ENCODE measurements at places on chromosomes 1 and 21.

DNA sequence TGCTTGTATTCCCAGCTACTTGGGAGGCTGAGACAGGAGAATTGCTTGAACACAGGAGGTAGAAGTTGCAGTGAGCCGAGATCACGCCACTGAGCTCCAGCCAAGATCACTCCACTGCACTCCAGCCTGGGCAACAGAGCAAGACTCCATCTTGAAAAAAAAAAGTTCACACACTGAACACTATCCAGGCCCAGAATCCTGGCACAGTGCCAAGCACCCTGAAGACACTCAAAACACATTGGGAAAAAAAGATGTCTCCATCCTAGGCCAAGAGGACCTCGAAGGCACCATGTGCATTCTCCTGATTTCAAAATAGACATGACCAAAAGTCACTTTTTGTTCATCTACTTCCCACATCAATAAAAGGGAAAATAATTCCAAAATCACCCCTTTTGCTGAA, 38.7 kb downstream of the SLC9A1 start:
- no peak for DNase-seq

DNA sequence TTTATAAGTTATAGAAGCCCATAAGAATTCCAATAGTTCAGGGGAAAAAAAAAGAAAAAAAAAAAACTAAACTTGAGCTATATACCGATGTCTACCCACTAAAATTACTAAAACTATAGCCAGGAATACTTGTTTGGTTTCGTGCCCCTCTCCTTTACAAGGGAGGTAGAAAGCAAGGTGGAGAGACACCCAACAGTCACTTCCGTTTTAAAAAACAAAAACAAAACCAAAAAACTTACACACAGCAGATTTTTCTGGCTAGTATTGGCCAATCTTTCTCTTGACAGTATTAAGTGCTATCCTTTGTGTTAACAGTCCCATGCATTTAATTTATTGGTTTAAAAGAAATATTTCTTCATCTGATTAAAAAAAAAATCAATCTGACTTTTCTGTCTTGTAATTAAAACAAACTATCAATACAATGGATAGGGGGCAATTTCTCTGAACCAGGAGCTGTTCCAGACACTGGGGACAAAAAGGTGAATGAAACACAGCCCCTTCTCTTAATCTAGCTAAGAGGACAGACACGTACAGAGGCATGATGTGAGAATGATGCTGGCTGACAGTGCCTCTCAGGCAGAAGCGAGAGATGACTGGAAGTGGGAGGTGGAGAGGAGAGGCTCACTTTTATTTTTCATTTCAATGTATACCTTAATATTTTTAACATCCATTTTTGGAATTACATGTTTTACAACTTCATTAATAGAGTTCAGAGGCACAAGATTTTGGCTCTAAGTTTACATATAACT, 214.8 kb downstream of the RERE start:
- no peak for DNase-seq

DNA sequence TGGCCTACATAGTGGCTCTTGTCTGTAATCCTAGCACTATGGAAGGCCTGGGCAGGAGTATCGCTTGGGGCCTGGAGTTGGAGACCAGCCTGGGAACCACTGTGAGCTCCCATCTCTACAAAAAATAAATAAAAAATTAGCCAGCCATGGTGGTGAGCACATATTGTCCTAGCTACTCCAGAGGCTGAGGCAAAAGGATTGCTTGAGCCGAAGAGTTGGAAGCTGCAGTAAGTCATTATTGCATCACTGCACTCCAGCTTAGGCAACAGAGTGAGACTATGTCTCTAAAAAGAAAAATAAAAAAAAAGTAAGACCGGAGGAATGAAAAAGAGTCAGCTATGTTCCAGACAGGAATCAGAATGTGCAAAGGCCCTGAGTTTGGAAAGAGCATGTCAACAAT, 115.3 kb downstream of the CYYR1 start:
- DNase-seq: no peak

GRCh38 chr1:215833941-215834729, 267.0 kb downstream of the KCTD3 start:
- DNase-seq: no peak

GRCh38 chr1:232435729-232436128, 194.2 kb downstream of the SIPA1L2 start:
- no peak for DNase-seq

DNA sequence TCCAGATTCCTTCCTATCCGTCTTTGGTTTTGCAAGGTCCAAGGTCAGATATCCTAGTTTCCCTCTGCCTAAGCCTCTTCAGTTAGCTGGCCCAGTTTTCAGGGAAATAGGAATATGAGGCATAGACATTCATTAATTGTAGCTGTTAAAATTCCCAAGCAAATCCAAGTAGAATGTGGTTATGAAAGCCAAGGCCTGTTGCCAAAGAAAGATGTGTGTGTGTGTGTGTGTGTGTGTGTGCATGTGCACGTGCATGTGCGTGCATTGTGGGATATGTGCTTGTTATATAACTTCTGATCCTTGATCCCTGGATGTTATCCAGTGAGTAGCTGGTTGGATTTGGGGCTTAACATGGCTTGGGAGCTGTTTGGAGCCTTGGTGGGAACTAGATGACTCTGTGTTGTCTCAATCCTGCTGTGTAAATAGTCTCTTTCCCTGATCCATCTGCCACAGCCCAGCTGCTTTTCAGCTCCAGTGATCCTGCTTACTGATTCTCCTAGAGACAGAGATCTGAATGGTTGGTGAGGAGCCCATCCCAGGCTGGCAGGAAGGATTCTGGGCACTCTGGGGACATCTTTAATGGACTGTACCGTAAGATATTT, 70.6 kb upstream of the GCLM start:
- peak; percentile 89 for DNase-seq

- no peak for DNase-seq
These were observed 7.1 kb downstream of the PADI1 start for GRCh38 chr1:17212009-17212408.

DNA sequence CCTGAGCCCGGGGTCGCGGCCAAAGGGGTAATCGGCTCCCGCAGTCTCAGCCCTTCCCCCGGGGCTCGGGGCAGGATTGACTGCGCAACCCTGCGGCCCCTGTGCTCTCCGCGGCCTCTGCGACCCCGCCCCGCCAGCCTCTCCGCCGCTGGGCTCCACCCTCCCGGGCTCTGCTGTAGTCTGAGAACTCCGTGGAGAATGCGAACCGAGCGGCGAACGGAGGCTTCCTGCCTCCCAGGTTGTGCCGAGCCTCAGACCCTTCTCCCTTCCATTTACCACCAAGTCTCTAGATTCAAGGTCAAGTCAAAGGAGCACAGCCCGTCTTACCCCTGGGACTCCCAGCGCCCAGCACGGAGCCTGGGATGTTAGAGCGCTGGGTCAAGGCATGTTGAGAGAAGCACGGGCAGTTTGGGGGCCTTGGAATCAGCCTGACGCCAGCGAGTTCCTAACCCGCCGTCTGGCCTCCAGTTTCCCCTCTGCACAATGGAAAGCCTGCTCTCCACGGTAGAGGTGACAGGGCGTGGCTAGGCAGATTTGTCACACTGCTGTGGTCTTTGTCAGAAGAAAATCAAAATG, 3.0 kb downstream of the ATP2B4 start:
- no peak for DNase-seq
